ENCODE measurements at places on chromosomes 3 and 15.

DNA sequence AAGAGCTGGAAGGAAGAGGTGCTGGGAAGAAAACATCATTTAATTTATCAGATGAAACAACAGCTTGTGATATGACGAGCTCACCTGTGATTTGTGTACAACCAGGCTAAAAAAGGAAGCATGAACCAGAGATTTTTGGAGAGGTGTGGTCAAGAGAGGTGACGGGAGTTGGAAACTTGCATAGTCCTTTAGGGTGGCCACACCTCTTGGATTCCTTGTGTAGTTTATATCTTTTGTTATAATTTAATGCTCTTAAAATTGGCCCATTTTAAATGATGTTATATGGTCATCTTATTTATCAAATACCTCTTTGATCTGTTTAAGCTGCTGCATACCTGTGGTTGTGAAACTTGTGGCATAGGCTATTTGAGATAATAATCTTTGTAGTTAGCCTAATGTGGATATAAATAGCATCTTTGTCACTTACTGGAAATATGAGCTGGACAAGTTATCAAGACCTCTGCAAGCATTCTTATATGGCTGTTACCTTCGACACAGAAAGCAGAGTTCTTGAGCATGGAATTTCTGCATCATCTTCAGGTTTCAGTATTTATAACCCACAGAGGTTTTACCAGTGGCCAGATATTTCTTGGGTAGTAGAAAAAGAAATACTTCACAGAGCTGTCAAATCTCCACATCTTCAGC is 49.1 kb downstream of the IL1RAP start:
- no peaks in the 10 kb centered on the region for H3K27me3 ChIP-seq
- H3K4me3 ChIP-seq: no peak overlapping the region
- DNase-seq: no peak
- H3K27ac ChIP-seq: no peak overlapping the region
- peaks cover 10% of the 10 kb centered on the region for H3K36me3 ChIP-seq

- DNase-seq: no peak
- no peak overlapping the region for H3K4me3 ChIP-seq
Observed at GRCh38 chr15:68770216-68770615, 50.5 kb downstream of the ANP32A start.

DNA sequence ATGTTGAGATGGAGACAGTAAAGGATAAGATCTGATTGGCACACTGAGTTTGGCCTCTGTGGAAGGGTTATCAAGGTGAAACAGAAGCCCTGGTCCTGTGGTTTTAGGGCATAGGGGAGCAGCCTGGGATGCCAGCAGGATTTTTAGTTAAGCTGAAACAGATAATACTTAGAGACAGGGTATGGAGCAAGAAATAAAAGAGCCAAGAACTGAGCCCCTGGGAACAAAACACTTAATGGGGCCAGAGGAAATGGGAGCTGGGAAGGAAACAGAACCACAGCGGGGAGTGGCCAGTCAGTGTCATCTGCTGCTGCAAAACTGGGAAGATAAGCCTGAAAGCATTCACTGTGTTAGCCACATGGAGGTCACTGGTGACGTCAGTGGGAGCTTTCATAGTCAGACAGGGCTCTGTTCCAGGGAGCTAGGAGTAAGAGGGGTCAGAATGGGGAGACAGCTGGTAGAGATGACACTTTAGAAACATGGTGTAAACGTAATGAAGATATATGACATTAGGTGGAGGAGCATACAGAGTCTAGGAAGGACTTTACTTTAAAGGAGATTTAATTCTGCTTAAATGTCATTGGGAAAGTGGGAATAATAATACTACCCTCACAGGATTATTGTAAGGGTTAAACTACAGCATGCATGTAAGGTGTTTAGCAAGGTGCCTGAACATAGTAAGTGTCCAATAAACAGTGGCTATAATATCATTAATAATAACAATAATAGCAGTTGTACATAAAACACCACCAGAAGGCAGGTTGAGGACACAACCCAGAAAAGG is 172.7 kb upstream of the CTNNB1 start:
- no peaks in the 10 kb centered on the region for H3K4me1 ChIP-seq
- no peak overlapping the region for H3K4me3 ChIP-seq
- no peak overlapping the region for H3K27ac ChIP-seq
- no peaks in the 10 kb centered on the region for H3K27me3 ChIP-seq

GRCh38 chr3:189779166-189779565 is 148.0 kb downstream of the TP63 start:
- H3K36me3 ChIP-seq: no peaks in the 10 kb centered on the region
- no peak overlapping the region for H3K4me3 ChIP-seq
- peaks cover 13% of the 10 kb centered on the region for H3K4me1 ChIP-seq
- no peak for DNase-seq

DNA sequence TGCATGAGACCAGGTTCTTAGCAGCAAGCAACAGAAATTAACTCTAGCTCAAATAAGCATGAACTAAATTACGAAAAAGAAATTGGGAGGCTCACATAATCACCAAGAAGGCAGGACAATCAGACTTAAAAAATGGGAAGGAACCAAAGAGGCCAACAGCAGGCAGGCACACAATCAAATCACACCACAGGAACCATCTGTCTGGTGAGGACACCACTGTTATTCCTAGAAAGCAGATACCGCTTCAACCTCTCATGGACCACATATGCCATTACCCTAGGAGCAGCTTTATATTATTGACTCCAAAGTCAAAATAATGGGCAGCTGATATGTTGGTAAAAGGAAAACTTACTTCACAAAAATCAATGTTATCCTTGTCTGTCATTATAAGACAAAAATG is 51.6 kb downstream of the SUCLG2 start:
- H3K27me3 ChIP-seq: no peaks in the 10 kb centered on the region
- no peak overlapping the region for H3K27ac ChIP-seq
- H3K36me3 ChIP-seq: peaks cover 47% of the 10 kb centered on the region
- peaks cover 24% of the 10 kb centered on the region for H3K4me1 ChIP-seq
- DNase-seq: no peak
- H3K4me3 ChIP-seq: no peak overlapping the region

DNA sequence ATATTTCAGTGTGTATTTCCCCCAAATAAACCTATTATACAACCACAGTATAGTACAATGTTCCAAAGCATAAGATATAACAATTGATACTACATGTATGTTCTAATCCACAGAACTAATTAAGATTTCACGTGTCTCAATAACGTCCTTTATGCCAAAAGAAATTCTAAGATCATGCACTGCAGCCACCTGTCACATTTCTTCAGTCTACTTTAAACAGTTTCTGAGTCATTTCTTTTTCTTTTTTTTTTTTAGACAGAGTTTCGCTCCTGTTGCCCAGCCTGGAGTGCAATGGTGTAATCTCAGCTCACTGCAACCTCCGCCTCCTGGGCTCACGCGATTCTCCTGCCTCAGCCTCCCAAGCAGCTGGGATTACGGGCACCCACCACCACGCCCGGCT is 190.2 kb downstream of the STAG1 start:
- DNase-seq: no peak
- H3K27me3 ChIP-seq: no peaks in the 10 kb centered on the region
- no peak overlapping the region for H3K27ac ChIP-seq

- no peaks in the 10 kb centered on the region for H3K36me3 ChIP-seq
- DNase-seq: no peak
- no peak overlapping the region for H3K4me3 ChIP-seq
- H3K27me3 ChIP-seq: no peaks in the 10 kb centered on the region
Observed at GRCh38 chr3:138890555-138891187, 55.9 kb upstream of the PIK3CB start.

DNA sequence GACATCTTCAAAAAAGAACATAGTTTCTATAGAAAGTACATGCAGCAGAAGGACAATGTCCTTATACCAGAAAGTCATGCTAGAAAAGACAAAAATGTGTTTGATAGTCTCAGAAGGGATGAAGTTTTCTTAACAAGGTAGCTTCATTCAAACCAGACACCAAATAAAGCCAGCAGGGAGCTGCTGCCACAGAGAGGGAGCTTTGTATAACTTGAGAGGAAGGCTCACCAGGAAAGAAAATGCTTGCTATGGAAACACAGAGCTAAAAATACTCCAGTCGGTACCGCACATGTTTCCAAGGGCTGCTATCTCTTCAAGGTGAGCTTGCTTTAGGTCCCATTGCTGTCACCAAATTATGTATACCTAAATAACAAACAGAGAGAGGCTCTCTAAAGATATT is 1074.8 kb upstream of the ALCAM start:
- no peaks in the 10 kb centered on the region for H3K27me3 ChIP-seq
- H3K36me3 ChIP-seq: no peaks in the 10 kb centered on the region
- no peak overlapping the region for H3K27ac ChIP-seq
- H3K4me1 ChIP-seq: peaks cover 7% of the 10 kb centered on the region
- peak overlapping the region; percentile 26 for H3K4me3 ChIP-seq

GRCh38 chr15:47888385-47889100 is 171.2 kb downstream of the SEMA6D start:
- H3K4me1 ChIP-seq: peaks cover 18% of the 10 kb centered on the region
- no peaks in the 10 kb centered on the region for H3K27me3 ChIP-seq
- H3K4me3 ChIP-seq: no peak overlapping the region

DNA sequence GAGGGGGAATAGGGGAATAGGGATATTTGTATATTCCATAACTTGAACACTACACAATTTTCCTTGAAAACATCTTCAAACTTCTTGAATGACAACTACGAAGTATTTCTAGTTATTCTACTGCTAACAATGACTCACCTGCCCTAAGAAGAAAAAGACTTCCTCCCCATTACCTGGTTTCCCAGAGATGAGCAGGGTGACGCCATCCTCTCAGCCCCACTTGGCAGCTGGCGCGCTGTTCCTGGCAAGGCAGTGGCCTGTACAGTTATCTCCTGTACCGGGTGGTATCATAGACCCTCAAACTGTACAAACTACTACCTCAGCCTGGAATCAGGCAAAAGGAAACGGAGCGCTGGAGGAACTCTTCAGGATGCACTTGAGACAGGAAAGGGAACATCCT is 10.4 kb downstream of the WDR82 start:
- H3K4me1 ChIP-seq: peaks cover 23% of the 10 kb centered on the region
- peak; percentile 53 for DNase-seq
- H3K36me3 ChIP-seq: peaks cover 99% of the 10 kb centered on the region
- no peak overlapping the region for H3K27ac ChIP-seq
